ENCODE measurements at places on chromosomes 5 and 9.

- DNase-seq, result no peak
These were observed 87.4 kb downstream of the ZNF608 start for GRCh38 chr5:124658867-124659557.

- DNase-seq, result no peak
These were observed 30.3 kb downstream of the GOLPH3 start for GRCh38 chr5:32143617-32144377.

DNA sequence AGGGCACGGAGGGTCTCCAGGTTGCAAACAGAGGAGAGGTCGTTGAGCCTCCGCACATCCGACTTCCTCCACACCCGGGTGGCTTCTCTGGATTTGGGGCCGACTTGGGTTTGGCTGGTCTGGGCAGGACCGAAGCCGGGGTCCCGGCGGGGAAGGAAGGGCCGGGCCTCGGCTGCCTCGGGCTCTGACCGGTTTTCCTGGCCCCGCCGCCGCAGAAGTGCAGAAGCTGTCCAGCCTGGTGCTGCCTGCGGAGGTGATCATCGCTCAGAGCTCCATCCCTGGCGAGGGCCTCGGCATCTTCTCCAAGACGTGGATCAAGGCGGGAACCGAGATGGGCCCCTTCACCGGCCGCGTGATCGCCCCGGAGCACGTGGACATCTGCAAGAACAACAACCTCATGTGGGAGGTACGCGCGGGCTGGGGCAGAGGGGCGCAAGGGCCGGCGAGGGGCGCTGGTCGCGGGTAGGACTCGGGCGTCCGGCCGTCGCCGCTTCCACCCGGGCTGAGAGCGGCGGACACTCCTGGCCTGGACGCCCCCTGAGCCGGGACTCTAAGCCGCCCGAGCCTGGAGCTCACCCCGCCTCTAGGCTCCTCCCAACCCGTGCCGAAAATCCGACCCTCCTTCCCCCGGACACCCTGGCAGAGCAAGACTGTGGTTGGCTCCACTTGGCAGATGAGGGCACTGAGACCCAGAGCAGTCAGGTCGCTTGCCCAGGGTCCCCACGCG is 2.2 kb downstream of the PRDM12 start:
- no peak for DNase-seq

- DNase-seq, result no peak
These were observed 69.1 kb downstream of the GPR21 start for GRCh38 chr9:123102375-123103113.

DNA sequence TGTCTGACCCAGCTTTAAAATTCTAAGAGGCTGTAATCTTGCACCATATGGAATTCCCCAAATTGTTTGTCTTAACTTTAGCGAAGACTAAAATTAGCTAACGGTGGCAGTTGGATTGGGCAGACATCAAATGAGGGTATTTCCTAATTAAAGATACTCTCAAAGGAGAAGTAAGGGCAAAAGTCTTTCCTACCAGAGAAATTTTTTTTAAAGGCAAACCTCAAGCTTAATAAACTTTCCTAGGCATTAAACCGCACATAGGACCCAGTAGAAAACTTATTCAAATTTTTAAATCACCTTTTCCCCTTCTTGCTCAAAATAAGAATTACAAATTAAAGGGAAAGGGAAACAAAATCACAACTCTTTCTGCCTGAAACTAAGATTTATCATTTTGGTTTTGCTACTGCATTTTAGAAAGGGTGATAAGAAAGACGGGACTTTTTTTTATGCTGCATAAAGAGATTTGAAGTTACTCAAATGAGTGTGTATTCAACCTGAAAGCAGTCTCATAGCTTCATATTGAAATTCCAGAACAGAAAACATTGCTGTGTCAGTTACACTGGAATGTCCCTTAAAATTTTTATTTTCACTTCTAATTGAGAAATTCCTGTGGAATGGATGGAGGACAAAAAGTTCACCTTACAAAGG is 189.1 kb upstream of the PTGER4 start:
- no peak for DNase-seq

Measured in anterior cingulate cortex (tissue), 58 donors.